ENCODE measurements at places on chromosomes 6 and 20.

DNA sequence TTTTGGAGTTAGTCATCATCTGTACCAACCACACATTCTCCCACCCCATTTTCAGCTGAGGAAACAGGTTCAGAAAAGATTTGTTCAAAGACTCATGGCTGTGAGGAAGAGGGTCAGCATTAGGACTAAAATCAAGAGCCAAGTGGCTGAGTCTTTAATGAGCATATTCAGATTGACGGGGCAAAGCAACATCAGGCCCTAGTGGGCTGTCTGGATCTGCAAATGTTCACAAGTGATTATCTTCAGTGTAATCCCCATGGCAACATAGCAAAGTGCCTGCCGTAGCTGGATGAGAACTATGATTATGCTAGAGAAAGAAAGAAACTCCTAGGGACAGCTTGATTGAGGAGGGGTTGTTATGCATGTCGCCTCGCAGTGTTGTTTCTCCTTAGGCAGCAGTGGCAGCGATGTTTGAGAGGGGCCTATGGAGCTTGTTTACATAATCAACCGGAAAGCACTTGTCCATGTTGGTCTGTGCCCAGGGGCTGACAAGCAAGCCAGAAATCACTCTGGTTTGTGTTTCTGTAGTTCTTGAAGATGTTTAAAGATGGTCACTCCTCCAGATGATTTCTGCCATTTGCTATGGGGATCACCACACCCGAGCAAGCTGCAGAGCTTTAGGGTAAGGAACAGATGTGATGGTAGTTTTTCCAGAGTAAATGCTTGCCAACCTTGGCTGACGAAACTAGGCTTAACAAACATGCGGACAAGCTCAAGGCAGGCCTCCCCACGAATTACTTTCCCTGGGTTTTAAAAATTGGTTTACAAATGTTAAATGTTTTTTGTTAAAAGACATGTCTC is 124.3 kb upstream of the MLIP start:
- DNase-seq = no peak

DNA sequence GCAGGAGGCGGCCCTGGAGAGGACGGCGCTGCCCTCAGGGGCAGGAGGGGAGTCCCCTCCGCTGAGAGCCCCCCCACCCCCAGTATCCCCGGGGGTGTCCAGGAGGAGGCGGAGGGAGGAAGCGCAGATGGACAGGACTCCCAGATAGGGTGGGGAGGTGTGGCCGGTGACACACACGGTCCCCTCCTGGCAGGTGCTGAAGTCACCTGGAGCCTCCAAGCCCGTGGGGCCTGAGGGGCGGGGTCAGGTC is 1.4 kb downstream of the STMN3 start:
- DNase-seq = no peak

DNA sequence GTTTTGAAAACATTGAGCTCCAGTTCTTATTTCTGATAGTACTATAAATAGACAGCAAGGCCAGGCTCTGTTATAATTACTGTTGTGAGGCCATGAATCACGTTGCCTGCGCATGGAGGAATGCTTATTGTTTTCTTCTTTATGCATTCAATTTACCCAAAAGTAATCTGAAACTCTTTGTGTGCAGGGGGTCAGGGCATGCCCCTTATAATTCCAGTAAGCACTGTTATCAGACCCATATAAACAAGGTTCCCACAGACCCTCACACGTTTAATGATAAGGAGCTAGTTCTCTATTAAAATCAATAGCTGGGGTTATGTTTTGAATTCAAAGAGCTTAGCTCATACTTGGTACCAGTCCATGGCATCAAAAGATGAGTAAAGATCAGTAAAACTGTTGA is 174.8 kb upstream of the ARG1 start:
- no peak for DNase-seq

DNA sequence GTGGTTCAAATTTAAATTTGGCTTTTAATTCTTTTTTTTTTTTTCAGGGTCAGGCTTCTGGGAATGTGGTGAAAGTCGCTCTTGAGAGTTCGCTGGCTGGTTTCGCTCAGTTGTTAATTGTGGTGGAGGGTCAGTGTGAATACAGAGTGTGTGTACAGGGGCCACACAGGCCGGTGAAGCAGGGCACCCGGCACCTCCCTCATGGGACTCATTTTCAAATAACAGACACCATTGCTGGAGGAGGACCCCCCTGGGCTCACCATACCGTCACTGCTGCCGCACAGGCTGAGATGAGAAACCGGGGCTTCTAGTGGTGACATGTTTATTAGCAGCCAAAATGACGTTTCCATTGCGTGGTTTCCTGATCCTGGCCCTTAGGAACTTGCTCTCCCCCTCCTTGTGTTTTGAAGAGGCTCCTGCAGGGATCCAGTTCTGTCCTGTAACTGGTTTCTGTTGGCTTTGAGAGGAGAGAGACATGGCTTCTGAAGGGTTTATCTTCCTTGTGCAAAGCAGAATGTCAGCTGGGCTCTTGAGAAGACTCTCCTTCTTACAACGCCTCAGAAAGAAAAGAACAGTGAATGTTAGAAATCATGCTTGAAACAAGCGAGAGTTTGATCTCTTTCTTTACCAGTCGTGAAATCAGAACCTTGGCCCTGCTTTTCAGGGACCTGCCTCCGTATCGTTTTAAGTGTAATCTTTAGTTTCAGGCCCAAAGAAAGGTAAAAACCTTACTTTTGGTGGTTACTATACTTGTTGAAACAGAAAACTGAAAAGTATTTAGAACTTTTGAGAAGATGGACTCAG is 37.8 kb downstream of the DUSP22 start:
- no peak for DNase-seq

DNA sequence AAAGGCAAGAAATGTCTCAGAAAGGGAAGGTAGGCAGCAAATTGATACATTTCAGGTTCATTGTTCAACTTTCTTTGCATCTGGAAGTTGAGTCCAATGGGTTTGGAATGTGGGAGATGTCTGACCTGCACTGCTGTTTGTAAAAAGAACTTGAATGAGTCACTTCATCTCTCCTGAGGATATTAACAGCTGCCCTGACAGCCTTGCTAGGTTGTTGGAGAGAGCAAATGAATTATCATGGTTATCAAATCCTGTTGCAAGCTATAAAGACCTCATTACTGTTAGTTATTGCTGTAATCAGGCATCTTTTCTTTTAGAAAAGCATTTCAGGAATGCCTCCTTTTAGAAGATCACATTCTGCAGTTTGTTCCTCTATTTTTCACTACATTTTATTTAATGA is 23.0 kb upstream of the FLRT3 start:
- DNase-seq = no peak

- no peak for DNase-seq
These were observed 18.4 kb upstream of the IFNGR1 start for GRCh38 chr6:137237413-137238170.

- no peak for DNase-seq
These were observed 521 bp upstream of the LKAAEAR1 start for GRCh38 chr20:64084685-64085152.

- no peak for DNase-seq
These were observed 61.3 kb upstream of the EPB41L1 start for GRCh38 chr20:36093025-36093803.

GRCh38 chr6:121216928-121217327 is 117.4 kb downstream of the TBC1D32 start:
- DNase-seq = peak; percentile 26

DNA sequence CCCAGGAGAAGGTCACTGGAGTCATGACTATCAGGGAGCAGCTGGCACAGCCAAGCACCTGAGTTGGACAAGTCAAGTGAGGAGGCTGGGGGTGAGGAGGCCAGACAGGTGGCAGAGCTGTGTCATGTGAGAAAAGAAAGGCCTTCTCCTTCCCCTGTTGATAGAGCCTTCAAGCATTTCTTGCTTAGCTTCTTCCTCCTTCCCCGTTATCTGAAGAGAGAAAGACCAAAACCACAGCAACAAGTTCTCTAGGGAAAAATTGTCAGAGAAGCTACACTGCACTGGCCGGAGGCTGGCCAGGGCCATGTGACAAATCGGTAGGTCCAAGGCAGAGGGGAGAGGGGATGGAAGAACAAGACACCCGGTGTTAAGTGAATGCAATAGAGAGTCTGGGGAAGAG is 202.1 kb upstream of the PRDM1 start:
- no peak for DNase-seq

- no peak for DNase-seq
These were observed 191.9 kb downstream of the MOXD1 start for GRCh38 chr6:132209351-132209750.

- DNase-seq = no peak
These were observed 39.7 kb upstream of the CLVS2 start for GRCh38 chr6:122956376-122956775.

GRCh38 chr20:41331731-41332130 is 8.9 kb upstream of the LPIN3 start:
- no peak for DNase-seq

DNA sequence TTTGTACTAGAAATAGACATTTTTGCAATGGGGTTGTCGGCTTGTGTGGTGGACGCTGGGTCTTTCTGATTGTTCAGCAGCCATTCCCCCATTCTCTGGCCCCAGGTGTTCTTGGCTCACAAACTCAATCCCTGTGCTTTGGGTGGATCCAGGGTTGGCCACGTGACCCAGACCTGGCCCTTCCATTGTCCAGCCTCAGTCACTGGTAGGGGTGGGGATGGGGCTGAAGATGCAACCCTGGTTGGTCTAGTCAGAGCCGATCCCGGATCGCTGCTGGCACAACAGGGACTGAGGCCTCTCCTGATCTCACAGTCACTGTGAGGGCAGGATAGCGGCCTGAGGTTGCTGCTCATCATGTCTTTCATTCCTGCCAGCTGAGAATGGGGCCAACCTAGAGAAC is 365.3 kb upstream of the SULF2 start:
- no peak for DNase-seq

Measured in HS-5 (cell line).